CMK (cell line): ENCODE measurements at places on chromosomes 1 and 21.
A peak's percentile ranks its signal among the peaks of the same experiment; 100 is the strongest.

- no peak for DNase-seq
Measured at GRCh38 chr1:164685266-164686035, 126.5 kb downstream of the PBX1 start.

- no peak for DNase-seq
Measured at GRCh38 chr1:210600421-210601159, 271.9 kb downstream of the HHAT start.

DNA sequence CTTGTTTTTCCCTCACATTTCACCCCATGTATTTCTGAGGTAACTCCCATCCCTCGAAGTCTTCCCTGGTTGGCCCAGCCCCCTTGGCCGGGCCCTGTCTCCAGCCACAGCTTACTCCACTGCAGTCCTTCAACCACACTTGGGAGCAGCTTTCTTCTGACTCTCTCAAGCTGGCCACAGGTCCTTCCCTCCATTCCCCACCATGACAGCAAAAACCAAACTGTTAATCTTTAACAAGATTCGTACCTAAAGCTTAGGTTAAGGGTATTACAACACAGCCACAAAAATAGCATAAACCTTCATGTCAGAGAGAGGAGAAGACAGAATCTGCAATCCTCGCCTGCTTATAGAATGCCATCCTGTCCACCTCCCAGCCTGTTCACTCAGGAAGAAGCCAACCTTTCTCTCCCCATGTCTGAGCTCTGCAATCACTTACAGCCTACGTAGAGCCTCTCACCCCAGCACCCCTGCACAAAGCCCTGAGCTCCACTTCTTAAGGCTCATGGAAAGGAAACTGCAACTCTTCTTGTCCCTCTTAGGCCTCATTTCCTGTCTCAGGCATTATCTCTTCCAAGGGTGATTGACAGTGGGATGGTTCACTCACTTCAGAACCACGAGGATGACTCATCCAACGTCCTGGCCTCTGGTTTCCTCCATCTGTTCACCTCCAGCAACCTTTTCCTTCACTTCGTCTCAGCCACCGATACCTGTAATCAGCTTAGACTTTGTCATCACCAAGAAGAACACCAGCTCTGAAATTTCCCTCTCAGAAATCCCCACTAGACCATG, 72.8 kb downstream of the CD2 start:
- no peak for DNase-seq

DNA sequence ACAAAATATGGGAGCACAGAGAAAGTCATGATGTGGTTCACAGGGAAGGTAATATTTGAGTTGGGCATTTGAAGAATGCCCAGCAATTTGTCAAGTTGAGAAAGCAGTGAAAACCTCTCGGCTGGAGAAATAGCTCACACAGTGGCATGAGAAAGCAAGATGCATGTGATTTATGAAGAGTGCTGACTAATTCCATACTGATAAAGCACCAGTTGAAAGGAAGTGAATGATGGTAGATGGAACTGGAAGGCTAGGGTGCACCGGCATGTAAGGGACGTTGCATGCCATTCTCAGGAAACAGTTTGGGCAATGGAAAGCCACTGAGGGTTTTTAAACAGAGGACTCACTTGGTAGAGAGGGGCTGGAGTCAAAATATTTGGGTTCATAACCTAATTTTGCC, 53.5 kb upstream of the MTF2 start:
- DNase-seq: no peak

- peak; percentile 37 for DNase-seq
Measured at GRCh38 chr1:22105611-22106207, 37.2 kb downstream of the WNT4 start.

DNA sequence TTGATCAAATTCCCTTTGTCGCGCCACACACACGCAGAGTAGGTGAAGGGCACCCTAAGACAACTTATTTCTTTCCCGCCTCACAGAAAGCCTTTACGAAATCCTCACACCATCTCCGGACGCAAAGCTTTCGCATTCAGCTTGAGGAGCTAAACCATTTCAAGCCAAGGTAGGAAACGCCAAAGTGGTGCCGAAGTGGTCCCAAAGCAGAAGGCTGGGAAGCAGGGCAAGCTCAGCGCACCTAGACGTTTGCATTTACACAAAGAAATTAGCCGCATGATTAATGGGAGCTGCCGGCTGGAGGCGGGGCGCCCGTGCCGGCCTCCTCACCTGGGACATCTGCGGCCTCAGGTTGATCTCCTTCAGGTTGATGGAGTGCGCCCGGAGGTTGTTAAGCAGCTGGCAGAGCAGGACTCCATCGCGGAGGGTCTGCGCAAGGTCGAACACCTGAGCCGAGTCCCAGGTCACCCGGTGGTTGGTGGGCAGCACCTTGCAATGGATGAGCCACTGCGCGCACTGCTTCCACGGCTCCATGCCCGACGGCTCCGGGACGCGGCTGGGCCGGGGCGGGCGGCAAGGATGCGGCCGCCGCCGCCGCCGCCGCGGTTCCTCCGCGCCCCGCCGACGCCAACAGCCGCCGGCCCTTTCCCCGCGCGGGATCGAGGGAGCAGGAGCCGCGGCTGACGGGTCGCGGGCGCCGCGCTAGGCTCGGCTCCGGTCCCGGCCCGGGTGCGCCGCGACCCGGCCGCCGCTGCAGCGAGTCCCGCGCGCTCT, 457 bp downstream of the VAV3 start:
- no peak for DNase-seq

DNA sequence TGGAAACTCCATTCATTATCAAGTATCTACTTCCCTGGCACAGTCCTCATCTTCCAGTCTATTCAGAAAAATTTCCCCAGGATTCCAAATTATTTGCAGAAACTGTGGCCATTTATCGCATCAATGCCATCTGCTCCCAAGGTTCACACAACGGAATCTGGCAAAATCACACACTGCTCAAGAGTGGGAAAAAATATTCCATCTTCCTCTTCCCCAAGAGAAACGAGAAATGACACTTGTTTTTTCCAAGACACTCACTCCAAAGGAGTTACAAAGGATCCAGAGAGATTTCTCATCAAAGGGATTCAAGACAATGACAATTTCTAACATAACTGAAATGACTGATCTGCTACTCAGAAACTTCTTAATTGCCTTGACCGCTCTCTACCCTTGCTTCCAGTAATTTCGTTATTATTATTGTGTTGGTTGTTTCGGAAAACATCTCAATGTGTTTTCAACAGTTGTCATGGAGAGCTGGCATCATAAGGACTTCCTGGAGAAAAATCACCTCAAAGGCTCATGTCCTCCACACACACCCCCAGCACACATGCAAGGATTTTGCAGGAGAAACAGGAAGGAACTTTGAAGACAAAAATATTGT, 128.0 kb downstream of the PSMG1 start:
- DNase-seq: no peak

- no peak for DNase-seq
Measured at GRCh38 chr1:77797991-77798390, 18.5 kb downstream of the MIGA1 start.

- DNase-seq: no peak
Measured at GRCh38 chr1:180632326-180633056, 669 bp downstream of the XPR1 start.
